Non-pigmented ciliary epithelial cell (primary cell): ENCODE measurements at places on chromosomes 2 and 18.

GRCh38 chr2:78977661-78978145, 47.8 kb upstream of the REG3G start:
- no peak for DNase-seq

DNA sequence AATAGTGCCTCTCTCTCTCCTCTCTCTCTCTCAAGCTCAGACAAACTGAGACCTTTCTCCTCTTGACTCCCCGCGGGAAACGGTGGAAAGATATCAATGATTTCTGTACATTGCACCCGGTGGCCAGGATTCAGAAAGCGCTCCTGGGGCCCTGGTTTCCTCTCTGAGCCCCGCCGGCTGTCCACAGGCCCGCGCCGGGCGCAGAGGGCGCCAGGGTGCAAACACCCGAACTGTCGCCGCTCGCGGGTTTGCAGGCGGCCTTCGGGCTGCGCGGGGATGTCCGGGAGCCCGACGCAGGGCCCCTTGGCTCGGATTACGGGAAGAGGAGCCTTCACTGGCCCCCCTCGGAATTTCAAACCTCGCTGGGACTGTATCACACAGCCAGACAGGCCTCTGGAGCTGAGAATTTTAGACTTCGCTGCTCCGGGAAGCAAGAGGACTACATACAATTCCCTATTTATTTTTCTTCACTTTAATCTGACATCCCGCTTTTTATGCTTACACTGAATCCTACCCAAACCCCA, 5.2 kb upstream of the EN1 start:
- DNase-seq: no peak

DNA sequence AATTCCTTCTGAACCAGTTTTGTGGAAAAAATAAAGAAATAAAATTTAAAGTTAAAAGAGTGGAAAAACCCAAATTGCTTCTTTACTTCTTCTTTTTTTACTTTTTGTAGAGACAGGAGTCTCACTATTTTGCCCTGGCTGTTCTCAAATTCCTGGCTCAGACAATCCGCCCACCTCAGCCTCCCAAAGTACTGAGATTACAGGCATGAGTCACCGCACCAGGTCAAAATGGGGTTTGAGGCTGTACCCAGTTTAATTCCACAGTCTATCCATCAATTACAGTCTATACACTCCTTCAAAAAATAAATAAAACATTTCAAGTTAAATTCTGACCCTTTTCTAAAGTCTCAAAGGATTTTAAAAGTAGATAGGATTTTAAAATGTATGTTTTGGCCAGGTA, 120.3 kb downstream of the FAM161A start:
- no peak for DNase-seq

- no peak for DNase-seq
Observed at GRCh38 chr2:146080925-146081324, 1561.0 kb upstream of the ZEB2 start.

- DNase-seq: no peak
Observed at GRCh38 chr2:19349911-19350677, 8.3 kb downstream of the OSR1 start.

GRCh38 chr18:4455113-4455811, at the start of gene DLGAP1:
TSS of gene DLGAP1 (minus strand) at chr18:4455307.
- no peak for DNase-seq

- DNase-seq: no peak
Observed at GRCh38 chr2:7595206-7595605, 678.0 kb downstream of the RNF144A start.

DNA sequence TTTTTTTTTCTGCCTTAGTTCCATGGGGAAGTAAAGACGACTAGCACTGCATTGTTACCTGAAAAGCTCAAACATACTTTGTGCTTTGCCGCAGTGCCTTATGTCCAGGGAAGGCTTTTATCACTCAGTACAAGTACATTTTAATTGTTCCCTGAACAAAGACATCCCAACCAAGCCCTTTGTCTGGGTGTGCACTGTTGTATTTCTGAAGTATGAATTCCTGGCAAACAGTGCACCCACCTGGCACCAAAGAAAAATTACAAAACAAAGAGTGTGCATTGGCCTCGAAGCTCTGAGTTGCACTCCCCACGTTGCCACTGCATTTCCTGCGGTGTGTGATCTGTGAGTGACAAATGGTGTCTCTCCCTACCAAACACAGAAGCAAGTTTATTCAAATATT, 858.5 kb upstream of the PIK3C3 start:
- no peak for DNase-seq

DNA sequence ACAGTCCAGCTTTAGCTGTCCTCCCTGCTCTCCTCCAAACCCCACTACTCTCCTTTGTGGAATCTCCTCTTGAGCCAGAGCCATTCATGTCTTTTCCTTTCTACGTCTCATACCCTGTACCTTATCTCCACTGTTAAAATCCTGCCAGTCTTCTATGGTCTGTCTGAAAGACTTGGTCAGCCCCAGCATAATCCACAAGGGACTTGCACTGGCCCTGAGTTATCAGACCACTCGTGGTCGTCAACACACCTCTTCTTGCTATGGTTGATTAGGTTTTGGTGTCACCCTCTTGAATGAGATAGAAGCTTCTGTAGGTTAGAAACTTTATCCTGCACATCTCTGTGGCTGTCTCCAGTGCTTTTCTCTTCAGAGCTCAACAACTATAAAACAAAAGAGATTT, 56.8 kb downstream of the MYO1B start:
- no peak for DNase-seq

GRCh38 chr2:163401481-163401880, 334.3 kb downstream of the FIGN start:
- DNase-seq: peak; percentile 53

- DNase-seq: no peak
Observed at GRCh38 chr2:130346041-130346740, 3.5 kb downstream of the IMP4 start.

GRCh38 chr2:58558881-58559280, 317.8 kb upstream of the FANCL start:
- DNase-seq: no peak

GRCh38 chr2:217838409-217838831, 164.4 kb downstream of the TNS1 start:
- DNase-seq: no peak

DNA sequence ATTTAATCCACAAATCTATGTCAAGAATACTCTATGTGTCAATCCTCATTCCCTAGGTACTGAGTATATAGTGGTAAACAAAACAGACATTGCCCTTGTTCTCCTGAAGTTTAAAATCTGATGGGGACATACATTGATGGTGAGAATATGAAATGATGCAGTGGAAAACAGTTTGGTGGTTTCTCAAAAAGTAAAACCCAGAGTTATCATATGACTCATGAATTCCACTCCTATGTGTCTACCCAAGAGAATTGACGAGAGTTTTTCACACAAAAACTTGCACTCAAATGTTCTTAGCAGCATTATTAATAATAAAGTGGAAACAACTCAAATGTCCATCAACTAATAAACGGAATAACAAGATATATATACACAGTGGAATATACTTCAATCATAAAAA, 586.7 kb downstream of the CCDC85A start:
- no peak for DNase-seq
